Activated CD8-positive, alpha-beta memory T cell treated with anti-CD3 and anti-CD28 coated beads for 48 hours (primary cell): ENCODE measurements at places on chromosomes 13 and 19.

GRCh38 chr13:111027458-111028439, 87.4 kb upstream of the ARHGEF7 start:
- DNase-seq = no peak

- DNase-seq = no peak
Measured at GRCh38 chr13:66911411-66911939, 318.7 kb downstream of the PCDH9 start.

GRCh38 chr13:109387471-109387870, 398.9 kb downstream of the IRS2 start:
- no peak for DNase-seq

GRCh38 chr13:79684371-79684770, 203.4 kb downstream of the NDFIP2 start:
- DNase-seq = no peak

- DNase-seq = no peak
Measured at GRCh38 chr13:36101157-36101556, 30.0 kb downstream of the DCLK1 start.

DNA sequence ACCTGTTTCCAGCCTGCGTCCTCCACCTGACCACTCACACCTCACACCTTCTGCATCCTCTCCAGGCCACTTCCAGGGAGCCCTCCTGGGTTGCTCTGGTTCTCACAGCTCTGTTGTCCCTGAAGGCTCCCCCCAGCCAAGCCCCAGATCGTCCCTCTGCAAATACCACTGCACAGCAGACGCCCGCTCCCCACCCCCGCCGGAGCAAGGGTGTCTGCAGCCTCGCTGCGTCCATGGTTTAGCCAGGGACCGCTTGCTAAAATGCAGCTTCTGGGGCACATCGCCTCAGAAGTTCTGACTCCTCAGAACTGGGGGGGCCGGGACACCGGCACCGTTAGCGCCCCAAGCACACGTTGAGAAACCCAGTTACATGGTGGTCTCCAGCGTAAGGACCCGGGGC, 983 bp downstream of the LINGO3 start:
- no peak for DNase-seq

- DNase-seq = no peak
Measured at GRCh38 chr19:4711211-4711610, 12.4 kb downstream of the DPP9 start.

DNA sequence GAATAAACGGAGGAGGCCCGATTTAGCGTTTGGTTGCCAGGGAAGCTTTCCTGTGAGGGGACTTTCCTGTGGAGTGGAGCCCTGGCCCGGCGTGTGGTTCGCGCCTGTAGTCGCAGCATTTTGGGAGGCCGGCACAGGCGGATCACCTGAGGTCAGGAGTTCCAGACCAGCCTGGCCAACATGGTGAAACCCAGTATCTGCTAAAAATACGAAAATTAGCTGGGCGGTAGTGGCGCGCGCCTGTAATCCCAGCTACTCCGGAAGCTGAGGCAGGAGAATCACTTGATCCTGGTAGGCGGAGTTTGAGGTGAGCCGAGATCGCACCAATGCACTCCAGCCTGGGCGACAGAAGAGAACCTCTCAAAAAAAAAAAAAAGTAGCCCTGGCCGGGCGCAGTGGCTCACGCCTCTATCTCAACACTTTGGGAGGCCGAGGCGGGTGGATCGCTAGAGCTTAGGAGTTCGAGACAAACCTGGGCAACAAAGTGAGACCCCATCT, 6.9 kb downstream of the KANK3 start:
- DNase-seq = no peak

DNA sequence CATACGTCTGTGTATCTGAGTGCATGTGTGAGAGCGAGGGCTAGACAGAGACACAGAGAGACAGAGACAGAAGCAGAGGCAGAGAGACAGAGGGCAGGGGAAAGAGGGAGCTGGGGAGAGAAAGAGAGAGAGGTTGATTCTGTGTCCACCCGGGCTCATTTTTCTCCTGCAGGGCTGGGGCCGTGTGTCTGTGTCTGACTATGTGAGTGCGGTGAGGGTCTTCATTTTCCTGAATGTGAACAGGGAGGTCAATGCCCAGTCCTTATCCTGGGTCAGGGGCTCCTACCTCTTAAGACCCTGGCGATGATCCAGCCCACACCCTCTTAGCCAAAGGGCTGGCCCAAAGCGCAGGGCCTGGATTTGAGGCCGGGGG, 17.7 kb downstream of the LRRC4B start:
- no peak for DNase-seq

- no peak for DNase-seq
Measured at GRCh38 chr13:114325729-114326128, 11.4 kb downstream of the CHAMP1 start.

DNA sequence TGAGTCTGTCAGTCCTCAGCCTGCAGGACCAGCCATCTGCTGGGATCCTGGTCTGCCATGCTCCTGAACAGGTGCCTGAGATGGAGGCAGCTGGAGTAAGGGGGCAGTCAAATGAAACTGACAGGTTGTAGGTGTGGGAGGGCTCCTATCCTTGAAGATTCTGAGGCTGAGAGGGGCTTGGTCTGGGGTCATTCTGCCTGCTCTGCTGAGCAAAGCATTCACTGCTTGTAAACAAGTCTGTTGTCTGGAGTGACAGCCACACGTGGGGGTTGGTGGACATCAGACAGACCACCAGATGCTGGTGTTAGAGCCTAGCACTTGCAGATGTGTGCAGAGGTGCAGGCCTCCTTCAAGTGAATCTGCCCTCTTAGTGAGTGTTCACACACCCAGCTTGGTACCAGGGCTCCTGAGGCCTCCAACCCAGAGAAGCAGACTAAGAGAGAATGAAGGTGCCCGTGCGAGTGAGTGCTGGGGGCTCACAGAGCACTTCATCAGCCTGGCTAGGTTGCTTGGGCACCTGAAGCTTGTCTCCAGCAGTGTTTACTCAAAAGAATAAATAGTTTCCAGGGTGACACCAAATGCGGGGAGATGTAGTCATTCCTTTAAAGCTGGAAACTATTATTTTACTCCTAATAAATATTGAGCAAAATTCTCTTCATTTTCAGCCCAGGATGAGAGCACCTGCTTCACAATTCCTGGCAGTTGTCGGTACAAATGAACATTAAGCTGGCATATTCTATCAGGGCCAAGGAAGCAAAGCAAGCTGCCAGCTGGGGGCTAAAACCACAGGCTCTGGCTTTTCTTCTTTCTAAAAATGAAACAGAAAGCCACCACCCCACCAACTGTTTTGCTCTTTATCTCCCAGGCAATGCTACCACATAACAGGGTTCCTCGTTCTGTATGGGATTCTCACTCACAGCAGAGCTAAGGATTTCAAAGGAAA, 82.3 kb downstream of the RNASEH2B start:
- no peak for DNase-seq

DNA sequence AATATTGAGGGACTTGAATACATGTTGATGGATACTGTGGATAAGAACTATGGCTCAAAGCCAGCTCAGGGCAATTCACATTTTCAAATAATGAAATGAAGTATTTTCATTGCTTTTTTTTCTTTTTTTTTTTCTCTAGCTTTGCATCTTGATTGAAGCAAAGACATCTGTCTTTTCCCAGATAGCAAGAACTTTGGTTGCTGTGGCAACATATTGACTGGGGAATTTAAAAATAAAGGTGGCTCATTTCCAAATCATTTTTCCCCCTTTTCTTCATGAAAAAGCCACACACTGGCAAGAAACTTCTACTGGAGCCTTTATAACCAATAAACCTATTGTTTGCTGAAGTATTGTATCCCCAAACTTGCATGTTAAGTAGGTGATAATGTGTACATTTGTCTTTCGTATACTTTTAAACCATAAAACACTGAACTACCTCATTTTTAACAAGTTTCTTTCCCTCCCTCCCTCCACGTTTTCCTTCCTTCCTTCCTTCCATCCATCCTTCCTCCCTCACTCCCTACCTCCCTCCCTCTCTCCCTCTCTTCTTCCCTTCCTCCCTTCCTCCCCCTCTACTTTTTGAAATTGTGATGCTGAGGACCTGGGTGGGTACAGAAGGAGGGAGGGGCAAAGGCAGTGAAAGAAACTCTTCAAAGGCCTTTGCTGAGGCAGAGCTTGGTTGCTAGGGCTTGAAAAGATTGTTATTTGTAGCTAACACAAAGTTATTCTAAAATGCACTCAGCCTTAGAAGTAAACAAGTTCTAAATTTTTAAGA, 343.5 kb upstream of the SPRY2 start:
- DNase-seq = no peak
